ENCODE measurements at places on chromosomes 16 and 17. TPM values are rescaled to one million over a fixed set of nuclear protein-coding genes. Genes with fewer than 3 reads are reported as not detected.

The C16orf86 gene
- 3.5 TPM for total RNA-seq

The GRIN2C gene
- total RNA-seq = not detected

The LGALS9 gene
- 0.67 TPM for total RNA-seq

The WNT9B gene
- total RNA-seq = not detected

The ABAT gene
- 1.3 TPM for total RNA-seq

The CLEC3A gene
- total RNA-seq = not detected

The USP6 gene
- 0.17 TPM for total RNA-seq

The ATF7IP2 gene
- 2.4 TPM for total RNA-seq

The ZACN gene
- total RNA-seq = not detected

The TRIM72 gene
- not detected for total RNA-seq

The ABCA10 gene
- under 0.01 TPM for total RNA-seq

The GOSR1 gene
- 28.5 TPM for total RNA-seq

The KRT33A gene
- not detected for total RNA-seq

The ABCC3 gene
- total RNA-seq = 5.6 TPM

The SPPL2C gene
- not detected for total RNA-seq

The SDR42E2 gene
- not detected for total RNA-seq

The P4HB gene
- 1,218 TPM for total RNA-seq

The NPB gene
- 1.3 TPM for total RNA-seq

The CD300C gene
- total RNA-seq = not detected

The MMP28 gene
- total RNA-seq = 2.2 TPM

The YBX2 gene
- total RNA-seq = not detected

The TEKT5 gene
- total RNA-seq = not detected

The TPSD1 gene
- total RNA-seq = not detected

The ITGAD gene
- not detected for total RNA-seq

The ZNF207 gene
- 112 TPM for total RNA-seq

The FBXW10B gene
- total RNA-seq = 0.59 TPM

The ATP2A1 gene
- 0.15 TPM for total RNA-seq

The CNEP1R1 gene
- 16.9 TPM for total RNA-seq

The UBALD2 gene
- 18.3 TPM for total RNA-seq

The HBA2 gene
- total RNA-seq = 1.6 TPM

The SULT1A3 gene
- total RNA-seq = 1.8 TPM

The SLFN12 gene
- 11.6 TPM for total RNA-seq

The CACNG3 gene
- not detected for total RNA-seq

The TRPV2 gene
- total RNA-seq = 38.3 TPM

The KCNG4 gene
- not detected for total RNA-seq

The QPRT gene
- 49.1 TPM for total RNA-seq

The ZNF423 gene
- 0.34 TPM for total RNA-seq

The MVP gene
- 311 TPM for total RNA-seq

The EPN3 gene
- 0.15 TPM for total RNA-seq

The NAGS gene
- 16.6 TPM for total RNA-seq

The SLC38A8 gene
- total RNA-seq = not detected

The ZSCAN10 gene
- not detected for total RNA-seq

The HAS3 gene
- under 0.01 TPM for total RNA-seq

The ACSM3 gene
- total RNA-seq = 0.17 TPM
